SW 1271 (cell line): ENCODE measurements at places on chromosomes 3 and 15.

GRCh38 chr3:72421786-72422185 is 426.5 kb downstream of the SHQ1 start:
- no peak for DNase-seq

DNA sequence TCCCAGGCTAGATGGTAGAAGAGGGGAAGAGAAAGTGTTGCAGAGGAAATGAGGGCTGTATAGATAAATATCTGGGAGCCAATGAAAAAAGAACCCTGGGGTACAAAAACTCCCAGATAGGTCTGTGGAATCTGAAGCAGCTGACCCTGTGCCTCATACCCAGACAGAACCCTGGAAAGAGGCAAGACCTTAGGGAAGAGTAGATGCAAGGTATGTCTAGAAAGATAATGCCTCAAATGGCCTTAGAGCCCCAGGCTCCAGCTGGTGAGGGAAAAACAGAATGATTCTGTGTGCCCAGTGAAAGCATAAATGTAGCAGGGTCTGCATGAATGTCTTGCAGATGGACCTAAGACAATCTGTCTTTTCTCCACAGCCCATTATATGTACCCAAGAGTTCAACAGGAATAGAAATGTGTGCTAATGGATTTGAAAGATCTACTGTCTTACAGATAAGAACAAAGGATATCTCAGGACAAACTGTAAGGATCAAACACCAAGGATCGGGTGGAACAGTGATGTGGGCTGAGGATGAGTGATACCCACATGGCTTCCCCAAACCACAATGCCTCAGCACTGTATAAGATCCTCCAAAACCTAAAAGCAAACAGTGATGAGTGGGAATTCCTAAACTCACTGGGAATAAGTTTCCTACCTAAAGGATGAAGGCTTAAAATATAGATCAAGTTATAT is 58.8 kb downstream of the NCEH1 start:
- DNase-seq = no peak

- no peak for DNase-seq
These were observed 32.9 kb upstream of the TMEM115 start for GRCh38 chr3:50392101-50392715.

DNA sequence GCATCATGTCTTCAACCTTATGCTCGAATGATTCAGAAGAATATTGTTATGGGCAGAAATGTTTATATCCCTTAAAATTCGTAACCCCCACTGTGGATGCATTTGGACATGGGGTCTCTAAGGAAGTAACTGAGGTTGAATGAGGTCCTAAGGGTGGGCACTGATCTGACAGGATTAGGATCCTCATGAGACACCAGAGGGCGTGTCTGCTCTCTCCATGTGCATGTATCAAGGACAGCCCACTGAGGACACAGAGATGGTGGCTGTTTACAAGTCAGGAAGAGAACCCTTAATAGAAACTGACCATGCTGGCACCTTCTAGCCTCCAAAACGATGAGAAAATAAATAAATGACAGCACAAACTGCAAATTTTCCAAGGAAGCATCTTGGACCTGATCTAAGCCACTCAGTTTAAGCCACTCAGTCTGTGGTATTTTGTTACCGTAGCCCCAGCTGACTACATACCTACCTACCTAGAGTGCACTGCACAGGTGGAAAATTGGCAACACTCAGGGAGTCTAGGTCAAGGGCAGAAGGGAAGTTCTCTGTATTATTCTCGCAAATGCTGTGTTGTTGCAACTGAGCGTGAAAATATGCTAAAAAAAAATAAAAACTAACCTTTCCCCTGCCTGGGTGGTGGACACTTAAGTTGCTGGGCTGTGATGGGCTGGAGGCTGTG is 126.6 kb downstream of the TJP1 start:
- DNase-seq = no peak

GRCh38 chr3:102466001-102466400 is 31.2 kb downstream of the ZPLD1 start:
- no peak for DNase-seq

GRCh38 chr3:186239321-186239720 is 122.7 kb downstream of the DGKG start:
- no peak for DNase-seq

DNA sequence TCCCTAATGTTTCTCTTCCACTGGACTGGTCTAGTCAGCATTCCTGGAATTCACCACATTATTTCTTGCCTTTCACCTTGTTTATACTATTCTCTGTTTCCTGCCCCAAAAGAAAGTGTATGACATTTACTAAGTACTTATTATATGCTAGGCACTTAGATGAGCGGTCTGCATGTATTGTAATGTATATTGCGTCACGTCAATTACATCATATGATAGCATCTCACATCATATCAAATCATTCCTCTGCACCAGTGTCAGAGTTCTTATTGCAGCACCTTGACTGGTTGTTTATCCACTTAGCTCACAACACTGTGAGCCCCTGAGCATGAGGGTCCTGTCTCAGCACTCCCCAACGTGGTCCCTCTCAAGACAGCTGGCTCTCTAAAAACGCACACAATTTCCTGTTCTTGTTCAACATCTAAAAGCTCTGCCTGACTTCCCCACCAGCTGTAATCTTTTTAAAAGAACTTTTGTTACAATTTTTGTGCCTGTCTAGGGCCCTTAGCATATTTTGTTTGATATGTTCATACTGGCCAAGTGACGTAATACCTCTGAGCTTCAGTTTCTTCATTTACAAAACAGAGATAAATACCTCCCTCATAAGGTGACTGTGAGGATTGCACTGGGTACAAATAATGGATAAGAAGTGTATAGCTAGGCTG is 58.8 kb downstream of the ARHGAP31 start:
- no peak for DNase-seq

DNA sequence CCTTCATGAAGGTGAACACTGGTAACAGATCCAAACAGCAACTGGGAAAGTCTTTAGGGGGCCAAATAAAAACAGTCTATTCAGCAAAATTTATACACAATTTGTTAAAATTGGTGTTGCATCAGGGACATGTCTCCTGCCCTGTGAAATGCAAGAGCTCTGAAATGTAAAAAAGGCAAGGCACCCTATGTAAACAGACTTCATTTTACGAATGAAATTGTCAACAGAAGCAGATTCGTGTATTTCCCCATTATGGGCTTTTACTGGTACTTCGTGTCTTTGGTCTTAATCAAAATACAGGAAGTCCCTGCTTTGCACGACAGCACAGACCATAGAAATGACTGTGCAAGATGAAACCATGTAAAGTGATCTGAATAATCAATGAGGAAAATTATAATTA is 127.3 kb upstream of the THBS1 start:
- no peak for DNase-seq

DNA sequence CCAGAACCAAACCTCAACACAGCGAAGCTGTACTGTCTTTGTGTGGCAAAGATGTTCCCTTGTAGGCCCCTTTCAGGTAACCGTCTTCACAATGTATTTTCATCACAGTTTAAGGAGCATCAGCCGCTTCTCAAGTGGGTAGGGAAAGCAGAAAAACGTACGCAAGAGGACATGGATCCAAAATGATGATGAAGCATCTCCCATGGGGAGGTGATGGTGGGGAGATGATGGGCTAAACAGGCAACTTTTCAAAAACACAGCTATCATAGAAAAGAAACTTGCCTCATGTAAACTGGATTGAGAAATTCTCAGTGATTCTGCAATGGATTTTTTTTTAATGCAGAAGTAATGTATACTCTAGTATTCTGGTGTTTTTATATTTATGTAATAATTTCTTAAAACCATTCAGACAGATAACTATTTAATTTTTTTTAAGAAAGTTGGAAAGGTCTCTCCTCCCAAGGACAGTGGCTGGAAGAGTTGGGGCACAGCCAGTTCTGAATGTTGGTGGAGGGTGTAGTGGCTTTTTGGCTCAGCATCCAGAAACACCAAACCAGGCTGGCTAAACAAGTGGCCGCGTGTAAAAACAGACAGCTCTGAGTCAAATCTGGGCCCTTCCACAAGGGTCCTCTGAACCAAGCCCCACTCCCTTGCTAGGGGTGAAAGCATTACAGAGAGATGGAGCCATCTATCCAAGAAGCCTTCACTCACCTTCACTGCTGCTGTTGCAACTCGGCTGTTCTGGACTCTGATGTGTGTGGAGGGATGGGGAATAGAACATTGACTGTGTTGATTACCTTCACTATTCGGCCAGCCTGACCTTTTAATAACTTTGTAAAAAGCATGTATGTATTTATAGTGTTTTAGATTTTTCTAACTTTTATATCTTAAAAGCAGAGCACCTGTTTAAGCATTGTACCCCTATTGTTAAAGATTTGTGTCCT is 60.0 kb downstream of the AAGAB start:
- DNase-seq = no peak

DNA sequence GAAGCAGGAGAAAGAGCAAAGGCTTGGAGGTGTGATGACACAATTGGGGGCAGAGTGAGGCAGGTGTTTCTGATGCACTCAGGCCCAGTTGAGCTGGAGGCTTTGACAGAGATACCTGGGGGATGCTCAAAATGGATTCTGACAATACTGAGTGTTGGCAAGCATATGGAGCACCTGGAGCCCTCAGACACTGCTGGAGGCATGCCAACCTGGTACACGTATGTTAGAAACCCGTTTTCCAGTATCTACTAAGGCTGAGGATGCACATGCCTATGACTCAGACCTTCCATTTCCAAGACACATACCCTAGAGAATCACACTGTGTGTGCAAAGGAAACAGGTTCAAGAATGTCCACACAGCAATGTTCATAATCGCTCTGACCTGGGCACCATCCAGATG is 58.7 kb downstream of the WNT7A start:
- no peak for DNase-seq

- DNase-seq = no peak
These were observed 227.5 kb downstream of the DTWD1 start for GRCh38 chr15:49848282-49848724.

- no peak for DNase-seq
These were observed 168.1 kb upstream of the SATB1 start for GRCh38 chr3:18593231-18593630.

DNA sequence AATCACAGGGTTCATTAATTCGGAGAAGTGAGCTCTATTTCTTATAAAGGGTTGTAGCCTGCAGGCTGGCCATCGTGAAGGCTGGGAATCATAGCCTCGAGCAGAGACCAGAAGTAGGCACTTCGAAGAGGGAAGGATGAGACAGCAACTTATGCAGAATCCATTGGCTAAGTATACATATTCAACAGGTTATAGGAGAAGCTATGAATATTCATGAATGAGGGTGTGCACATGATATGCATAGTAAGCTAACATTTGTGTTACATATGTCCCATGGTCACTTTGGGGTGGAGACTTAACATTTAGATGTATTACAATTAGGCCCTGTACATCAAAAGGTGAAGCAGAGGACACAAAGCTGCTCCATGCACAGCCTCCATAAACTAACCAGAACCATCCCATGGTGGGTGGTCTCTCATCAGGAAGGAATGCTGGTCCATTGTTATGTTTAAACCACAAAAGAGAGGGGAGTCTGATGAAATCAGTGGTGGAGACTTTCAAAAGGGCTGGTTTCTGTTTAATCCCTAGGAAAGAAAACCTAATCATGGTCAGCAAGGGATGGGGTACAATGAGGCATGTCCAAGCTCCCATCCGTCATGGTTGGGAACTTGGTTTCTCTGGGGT is 80.8 kb upstream of the FHIT start:
- DNase-seq = no peak

DNA sequence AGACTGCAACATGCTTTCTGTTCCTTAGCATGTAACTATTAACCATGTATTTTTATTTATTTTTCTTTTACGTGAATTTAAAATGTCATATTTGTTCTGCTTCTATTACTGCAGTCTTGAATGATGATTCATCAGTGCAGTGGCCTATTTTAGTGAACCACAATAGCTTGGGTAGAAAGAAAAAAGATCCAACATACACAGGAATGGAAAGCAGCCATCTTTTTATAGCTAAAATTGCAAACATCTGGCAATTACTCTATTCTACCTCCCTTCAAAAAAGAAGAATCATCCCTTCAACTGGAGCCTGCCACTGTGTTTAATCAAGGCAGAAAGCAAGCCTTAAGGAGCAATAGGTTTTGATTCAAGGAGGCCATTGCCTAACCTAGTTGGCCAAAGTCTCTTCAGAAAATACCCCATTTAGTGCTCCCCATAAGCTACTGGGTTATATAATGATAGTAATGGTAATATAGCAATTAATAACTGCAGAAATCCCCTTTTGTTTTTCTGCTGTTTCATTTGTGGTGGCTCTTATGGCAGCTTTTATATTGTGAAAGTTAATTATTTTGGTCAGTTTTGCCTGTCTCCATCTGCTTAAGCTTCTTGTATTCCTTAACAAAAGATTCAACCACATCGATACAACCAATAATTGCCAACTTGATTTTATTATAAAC is 267.3 kb downstream of the LPP start:
- no peak for DNase-seq

GRCh38 chr15:83166218-83166617 is 41.4 kb downstream of the HDGFL3 start:
- no peak for DNase-seq

DNA sequence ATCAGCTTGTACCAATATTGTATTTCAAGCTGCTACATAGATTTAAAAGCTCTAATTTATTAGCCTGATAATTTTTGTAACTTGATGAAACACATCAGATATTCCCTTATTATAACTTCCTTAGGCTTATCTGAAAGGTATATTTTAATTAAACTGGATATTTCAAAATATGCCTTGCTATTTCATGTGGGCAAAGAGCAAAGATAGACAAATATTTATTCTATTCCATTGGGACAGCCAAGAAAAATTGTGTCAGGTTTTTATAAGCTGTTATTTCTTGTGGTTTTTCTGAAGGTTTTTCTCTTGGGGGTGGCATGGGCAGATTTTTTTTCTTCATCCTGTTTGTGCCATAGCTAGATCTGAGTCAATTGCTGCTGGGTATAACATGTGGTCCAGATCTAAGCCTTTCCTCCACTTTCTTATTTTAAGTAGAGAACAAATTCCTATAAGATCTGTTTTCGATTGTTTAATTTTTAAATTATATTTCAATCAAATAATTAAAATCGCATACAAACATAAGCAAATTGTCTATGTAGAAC is 249.5 kb downstream of the NAALADL2 start:
- DNase-seq = no peak

GRCh38 chr3:157248590-157249422 is 88.9 kb upstream of the CCNL1 start:
- DNase-seq = no peak

- DNase-seq = no peak
These were observed 1296.3 kb upstream of the CADM2 start for GRCh38 chr3:83662381-83662960.

- peak; percentile 50 for DNase-seq
These were observed 87.4 kb downstream of the NFKBIZ start for GRCh38 chr3:101936419-101937356.

GRCh38 chr3:52923963-52924362 is 26.6 kb upstream of the STIMATE start:
- no peak for DNase-seq

GRCh38 chr3:183695569-183696364 is 1.8 kb upstream of the YEATS2 start:
- DNase-seq = no peak

GRCh38 chr3:175150812-175151401 is 291.8 kb downstream of the NAALADL2 start:
- DNase-seq = no peak

GRCh38 chr3:22371036-22371435 is 620.0 kb upstream of the ZNF385D start:
- DNase-seq = no peak

- no peak for DNase-seq
These were observed 128.0 kb upstream of the PRICKLE2 start for GRCh38 chr3:64353226-64353625.
